ENCODE measurements at places on chromosomes 4 and X.

DNA sequence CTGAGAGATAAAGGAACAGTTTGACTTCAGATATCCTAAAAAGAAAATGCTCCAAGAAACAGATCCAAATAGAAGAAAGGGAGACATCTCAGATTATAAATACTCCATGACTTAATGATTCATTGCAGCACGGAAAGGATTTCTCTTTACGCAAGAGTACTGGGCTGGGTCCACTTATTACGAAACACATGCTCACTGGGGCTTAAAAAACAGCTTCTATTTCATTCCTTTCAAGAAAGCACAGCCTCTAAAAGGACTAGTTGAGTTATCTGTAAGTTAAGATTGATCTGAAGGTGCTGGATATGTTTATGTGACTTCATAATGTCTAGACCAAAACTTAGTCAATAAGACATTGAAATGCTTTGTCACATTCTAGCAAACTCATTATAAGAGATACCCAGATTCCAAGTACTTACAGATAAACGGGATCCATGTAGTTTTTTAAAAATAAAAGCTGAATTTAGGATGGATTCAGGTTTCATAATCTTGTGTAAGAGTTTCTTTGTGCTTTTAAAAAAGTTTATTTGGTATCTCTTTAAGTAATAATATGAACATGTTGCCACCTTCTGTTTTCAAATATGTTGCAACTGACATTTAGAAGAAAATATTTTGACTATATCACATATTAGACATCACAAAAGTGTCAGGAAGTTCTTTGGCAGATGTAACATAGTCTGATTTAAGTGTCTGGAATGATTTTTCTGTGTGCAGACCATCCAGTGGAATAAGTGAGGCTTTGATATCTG lies 109.5 kb upstream of the MYOZ2 start:
- DNase-seq: no peak

DNA sequence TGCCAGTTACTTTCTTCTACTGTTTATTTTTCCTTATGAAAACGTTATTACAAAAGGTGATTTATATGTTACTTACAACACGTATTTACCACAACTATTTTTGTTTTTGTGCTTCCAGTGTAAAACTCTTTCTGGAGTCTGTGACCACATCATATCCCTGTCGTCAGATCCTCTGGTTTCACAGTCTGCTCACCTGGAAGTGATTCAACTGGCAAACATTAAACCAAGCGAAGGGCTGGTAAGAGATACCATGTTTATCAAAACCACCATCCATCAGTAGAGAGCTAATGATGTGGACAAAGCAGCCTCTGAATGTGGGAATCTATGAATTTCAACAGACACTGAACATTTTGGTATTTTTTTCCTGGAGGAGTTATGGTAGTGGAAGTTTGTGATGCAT lies 116.1 kb downstream of the CNKSR2 start:
- DNase-seq: no peak

GRCh38 chr4:89142691-89143669 lies 31.6 kb downstream of the TIGD2 start:
- DNase-seq: no peak

DNA sequence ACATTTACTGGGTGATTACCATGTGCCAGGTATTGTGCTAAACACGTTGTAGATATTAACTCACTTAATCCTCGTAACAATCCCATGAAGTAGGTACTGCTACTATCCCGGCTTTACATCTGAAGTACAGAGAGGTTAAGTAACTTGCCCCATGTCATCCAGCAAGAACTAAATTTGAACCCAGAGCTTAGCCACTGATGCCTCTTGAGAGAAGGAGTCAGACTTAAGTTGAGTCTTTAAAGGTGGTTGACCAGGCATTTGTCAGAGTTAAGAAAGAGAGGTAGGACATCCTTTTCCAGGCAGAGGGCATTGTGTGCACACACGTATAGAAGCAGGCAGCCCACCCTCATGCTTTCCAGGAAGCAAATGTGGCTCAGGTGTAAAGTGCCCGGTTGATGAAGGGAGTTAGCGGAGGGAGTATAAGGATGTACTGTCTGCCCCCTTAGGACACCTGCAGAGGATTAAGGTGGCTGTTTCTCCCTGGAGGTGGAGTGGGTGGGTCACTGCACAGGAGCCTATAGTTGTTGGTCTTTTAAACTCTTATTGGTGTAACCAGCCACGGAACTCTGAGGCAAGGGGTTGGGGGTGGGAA lies 335 bp upstream of the CD38 start:
- no peak for DNase-seq

- no peak for DNase-seq
These were observed 54.8 kb downstream of the C4orf51 start for GRCh38 chr4:145734576-145735346.

All from activated naive CD4-positive, alpha-beta T cell treated with anti-CD3 and anti-CD28 coated beads, Interleukin-2, amount 10 ng/mL, durations not matched to agents 7 days and 5 days (primary cell).